Hematopoietic multipotent progenitor cell (in vitro differentiated cells): ENCODE measurements at places on chromosomes 11 and 22.

- no peak for DNase-seq
Observed at GRCh38 chr11:17415523-17416104, 27.2 kb upstream of the KCNJ11 start.

DNA sequence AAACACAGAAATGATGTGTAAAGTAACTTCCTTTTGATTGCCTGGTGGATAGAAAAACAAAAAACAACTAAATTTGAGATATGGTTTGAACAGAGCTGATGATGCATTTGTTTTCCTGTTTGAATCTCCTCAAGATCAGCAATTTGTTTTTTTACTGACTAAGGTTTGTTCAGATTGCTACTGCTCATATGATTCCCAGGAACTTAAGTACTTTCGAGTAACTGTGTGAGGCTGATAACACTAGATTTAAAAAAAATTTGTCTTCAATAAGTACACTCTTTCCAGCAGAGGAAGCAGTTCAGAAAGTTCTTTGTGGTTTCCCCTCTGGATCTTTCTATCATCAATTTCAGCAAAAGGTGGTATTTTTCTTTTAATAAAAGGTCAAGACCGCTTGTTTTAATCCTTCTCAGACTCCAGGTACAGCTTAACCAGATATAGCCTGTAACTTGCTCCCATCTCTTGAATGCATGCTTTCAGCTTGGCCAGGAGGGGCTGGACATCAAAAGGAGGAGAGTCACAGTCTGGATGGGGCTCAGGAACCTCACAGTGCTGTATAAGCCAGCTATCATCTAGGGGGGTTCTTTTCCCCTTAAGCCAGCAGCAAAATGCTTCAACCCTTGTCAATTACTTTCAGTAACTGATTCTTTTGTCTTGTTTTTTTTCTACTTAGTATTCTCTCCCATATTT lies 12.3 kb upstream of the MS4A6E start:
- no peak for DNase-seq

DNA sequence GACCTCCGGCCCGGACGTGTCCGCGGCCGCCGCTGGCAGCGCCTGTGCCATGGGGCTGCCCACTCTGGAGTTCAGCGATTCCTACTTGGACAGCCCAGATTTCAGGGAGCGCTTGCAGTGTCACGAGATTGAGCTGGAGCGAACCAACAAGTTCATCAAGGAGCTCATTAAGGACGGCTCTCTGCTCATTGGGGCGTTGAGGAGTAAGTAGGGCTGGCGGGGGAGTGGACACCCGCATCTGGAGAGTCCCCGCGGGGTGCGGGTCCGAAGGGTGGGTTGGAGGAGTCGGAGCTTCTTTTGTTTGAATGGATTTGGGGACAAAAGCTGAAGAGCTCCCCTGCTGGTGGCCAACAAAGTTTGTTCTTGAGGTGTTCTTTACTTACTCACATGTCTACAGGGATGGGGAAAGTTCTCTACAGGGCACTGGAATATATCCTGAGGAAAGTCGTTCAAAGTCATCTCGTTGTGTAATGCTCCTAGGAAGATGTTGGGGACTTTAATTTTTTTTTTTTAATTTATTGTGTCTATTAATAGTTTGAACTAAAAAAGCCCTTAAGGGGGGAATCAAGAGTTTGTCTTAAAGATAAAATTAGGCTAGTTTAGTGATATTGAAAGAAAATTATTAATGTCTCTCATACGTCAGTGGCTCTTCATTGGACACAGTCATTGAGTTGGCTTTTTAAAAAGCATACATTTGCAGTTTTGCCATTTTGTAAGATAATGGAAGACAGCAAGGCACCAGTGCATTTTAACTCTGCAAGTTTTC lies 725 bp downstream of the ARHGAP42 start:
- peak; percentile 49 for DNase-seq

DNA sequence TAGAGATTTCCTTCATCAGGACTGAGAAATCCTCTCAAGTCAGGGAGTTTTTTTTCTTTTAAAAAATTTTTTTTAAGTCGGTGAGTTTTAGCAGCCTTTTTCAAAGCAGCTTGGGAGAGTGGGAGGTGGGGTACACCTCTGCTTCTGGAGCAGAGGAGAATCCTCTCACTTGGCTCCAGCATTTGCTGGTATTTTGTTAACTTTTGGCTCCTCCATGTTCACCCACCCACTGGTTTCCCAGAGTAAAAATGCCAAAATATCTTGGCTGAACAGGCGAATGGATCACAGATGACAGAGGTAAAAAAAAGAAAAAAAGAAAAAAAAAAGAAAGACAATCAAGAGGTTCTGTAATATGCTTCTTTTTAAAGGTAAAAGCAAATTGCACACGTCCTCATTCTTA lies 68.0 kb downstream of the GAB2 start:
- no peak for DNase-seq

GRCh38 chr11:103491777-103492176 lies 382.6 kb downstream of the DYNC2H1 start:
- no peak for DNase-seq
